ENCODE measurements at places on chromosomes 4 and X.

- no peak for DNase-seq
Measured at GRCh38 chrX:40773809-40774208, 38.5 kb upstream of the MED14 start.

DNA sequence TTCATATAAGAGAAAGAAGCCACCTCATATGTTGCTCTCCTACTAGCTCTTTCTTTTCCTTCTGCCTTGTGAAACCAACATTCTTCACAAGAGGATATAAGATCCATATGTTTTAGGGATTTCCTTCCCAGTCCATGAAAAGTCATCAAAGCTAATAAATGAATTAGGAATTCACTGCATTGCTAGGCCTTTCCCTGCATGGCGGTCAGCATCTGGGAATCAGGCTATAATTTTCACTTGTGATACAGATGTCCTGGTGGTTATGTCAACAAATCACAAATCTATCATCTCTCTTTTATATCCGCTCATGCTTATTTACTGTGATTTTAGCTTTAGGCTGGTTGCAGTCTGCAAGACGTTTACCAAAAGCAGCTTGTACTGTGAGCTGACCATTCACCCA, 510.0 kb downstream of the NLGN4X start:
- DNase-seq, result no peak

- no peak for DNase-seq
Measured at GRCh38 chr4:170827562-170828274, 738.0 kb upstream of the AADAT start.

- DNase-seq, result no peak
Measured at GRCh38 chrX:69374569-69374968, 129.6 kb upstream of the NALF2 start.

GRCh38 chr4:7526491-7526890, 91.8 kb upstream of the PSAPL1 start:
- no peak for DNase-seq

GRCh38 chr4:137156054-137156453, 376.2 kb downstream of the PCDH18 start:
- no peak for DNase-seq

GRCh38 chr4:6618386-6619115, 21.9 kb upstream of the MRFAP1 start:
- DNase-seq, result no peak

DNA sequence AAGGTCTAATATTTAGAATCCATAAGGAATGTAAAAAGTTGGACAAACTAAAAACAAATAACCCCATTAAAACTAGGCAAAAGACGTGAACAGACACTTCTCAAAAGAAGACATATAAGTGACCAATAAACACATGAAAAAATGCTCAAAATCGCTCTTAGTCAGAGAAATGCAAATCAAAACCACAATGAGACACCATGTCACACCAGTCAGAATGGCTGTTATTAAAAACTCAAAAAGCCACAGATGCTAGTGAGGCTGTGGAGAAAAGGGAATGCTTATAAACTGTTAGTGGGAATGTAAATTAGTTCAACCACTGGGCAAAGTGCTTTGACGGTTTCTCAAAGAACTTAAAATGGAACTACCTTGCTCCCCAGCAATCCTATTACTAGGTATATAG, 674.3 kb upstream of the MAGEB2 start:
- no peak for DNase-seq

- DNase-seq, result peak; percentile 75
Measured at GRCh38 chr4:185811509-185812364, at the start of gene SORBS2. Gene SORBS2 (minus strand): TSS chr4:185812194. CDS start chr4:185690571, 121,623 bp downstream.

- DNase-seq, result no peak
Measured at GRCh38 chrX:74426071-74426470, 4.8 kb downstream of the SLC16A2 start.

GRCh38 chr4:81997313-81997712, 376.5 kb downstream of the HNRNPD start:
- no peak for DNase-seq

DNA sequence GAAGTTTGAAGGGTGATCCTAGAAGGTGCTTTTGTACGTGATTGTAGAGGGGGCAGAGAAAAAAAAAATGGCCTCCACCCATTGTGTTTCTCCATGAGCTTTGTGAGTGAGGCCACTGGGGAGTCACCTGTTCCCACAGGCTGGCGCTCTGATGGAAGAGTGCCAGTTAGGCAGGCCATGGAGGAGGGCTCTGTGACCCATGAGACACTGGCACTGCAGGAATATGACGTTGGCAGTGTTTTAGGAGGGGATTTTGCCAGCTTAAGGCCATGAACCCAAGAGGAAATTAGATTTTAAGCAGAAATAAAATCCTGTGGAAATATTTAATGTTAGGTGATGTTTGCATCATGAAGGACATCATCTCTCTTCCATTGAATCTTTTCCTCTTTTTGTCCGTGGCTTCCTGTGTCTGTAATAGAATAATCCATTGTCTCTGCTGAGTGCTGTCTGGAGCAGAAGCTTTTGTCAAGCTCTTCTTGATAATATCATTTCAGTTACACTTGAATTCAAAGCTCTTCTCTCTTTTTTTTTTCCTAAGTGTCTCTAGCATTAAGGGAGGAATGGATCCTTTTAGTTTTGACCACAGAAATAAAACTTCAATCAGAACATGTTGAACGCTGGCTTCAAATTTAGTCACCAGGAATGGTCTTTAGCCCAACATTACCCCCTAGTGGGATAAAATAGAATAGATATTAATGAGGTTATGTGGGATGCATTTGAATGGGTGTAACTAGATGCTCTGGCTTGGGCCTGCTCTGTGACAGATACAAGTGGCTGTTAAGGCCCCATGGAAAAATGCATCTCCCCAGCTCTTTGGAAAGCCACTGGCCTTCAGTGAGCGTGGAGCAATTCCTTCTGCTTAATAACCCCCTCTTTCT, 41.0 kb upstream of the UCP1 start:
- DNase-seq, result peak; percentile 84

GRCh38 chr4:159137176-159137575, 34.3 kb downstream of the RAPGEF2 start:
- no peak for DNase-seq
